ENCODE measurements at places on chromosomes 1 and 21. TPM values are rescaled to one million over a fixed set of nuclear protein-coding genes. Genes with fewer than 3 reads are reported as not detected.

The S100A1 gene
- polyA plus RNA-seq = 18.5 TPM

- no peak for DNase-seq
Measured at GRCh38 chr1:2914702-2915101, 106.6 kb upstream of the ACTRT2 start.

The RGS4 gene
- 11.0 TPM for polyA plus RNA-seq

GRCh38 chr1:203763505-203763904 is 1.5 kb upstream of the LAX1 start:
- no peak for DNase-seq

DNA sequence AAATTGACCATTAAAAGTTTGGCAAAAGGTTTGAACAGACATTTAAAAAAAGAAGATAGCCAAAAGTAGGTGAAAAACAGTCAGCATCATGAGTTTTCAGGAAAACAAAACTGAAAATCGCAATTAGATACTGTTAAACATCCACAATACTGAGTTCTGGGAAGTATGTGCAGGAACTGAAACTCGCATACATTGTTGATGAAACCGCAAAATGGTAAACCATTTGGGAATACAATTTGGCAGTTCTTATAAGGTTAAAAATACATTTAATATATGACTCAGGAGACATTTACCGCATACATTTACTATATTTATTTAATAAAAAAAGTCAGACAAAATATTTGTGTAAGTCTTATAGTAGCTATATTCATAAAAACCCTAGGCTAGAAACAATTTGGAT is 393.2 kb downstream of the COL11A1 start:
- no peak for DNase-seq

DNA sequence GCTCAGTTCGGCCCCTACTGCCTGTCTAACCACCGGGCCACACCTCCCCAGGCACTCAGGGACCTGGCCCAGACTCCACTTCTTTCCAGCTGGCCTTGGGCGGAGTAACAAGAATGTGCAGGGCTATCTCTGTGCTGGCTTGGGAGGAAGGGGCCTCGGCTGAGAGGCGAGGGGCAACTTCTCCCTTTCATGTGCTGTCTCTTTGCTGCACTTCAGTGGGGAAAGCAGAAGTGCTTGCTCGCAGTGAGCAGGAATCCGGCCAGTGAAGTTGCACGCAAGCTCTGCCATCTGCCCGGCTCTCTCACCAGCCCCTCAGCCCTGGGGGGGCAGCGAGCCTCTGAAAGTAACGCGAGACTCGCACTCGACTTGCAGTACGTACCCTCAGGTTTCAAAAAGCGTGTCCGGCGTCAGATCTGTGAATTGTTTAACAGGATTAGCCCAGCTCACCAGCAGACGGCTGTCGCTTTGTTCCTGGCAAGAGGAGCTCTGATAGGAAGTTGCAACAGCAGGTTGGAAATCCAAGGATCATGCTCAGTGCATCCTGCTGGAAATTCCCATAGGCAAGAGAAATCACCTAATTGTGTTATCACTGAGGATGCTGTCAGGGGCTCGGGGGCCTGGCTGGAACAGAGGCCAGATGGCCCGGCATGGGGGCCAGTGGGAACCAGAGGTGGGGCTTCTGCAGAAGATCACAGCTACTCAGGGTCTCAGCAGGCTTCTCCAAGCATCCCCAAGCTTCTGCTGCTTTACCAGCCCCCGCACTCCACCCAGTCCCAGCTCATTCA is 221.1 kb downstream of the NPHP4 start:
- DNase-seq = no peak

The LCE7A gene
- polyA plus RNA-seq = not detected

DNA sequence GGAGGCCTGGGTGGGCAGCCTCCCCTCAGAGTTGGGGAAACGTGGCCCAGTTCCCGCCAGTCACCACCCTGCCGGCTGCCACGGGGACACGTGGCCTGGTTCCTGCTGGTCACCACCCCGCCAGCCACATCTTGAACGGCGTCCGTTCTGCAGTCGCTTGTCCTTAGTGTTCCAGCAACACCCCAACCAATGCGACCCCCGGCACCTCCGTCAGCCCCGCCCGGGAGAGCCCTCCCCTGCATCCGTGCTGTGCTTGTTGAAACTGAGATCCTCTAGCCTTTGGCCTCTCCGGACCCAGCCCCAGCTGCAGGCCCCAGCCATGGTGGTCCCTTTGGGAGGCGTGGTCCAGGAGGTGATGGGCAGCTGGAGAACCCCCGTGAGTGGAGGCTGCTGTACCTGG is 18.7 kb downstream of the PRKCZ start:
- DNase-seq = no peak

The GBP5 gene
- 0.28 TPM for polyA plus RNA-seq

- DNase-seq = no peak
Measured at GRCh38 chr1:242523719-242524570, 552 bp downstream of the PLD5 start.

DNA sequence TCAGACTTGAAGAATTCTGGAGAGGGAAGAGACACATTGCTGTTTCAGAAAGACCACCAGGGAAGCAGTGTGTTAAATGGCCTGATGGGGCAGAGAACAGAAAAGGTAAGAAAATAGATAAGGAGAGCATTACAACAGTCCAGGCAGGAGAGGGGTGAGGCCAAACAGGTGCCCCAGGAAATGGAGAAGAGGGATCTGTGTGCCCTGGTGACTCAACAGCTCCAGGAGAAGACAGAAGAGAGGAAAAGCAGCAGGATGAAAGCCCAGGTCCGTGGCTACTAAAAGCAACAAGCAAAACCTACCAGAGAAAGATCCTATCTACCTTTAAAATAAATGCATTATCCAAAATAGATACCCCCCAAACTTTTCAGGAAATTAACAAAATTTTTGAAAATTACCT is 9.2 kb downstream of the TP53BP2 start:
- no peak for DNase-seq

The C4BPB gene
- 0.50 TPM for polyA plus RNA-seq

DNA sequence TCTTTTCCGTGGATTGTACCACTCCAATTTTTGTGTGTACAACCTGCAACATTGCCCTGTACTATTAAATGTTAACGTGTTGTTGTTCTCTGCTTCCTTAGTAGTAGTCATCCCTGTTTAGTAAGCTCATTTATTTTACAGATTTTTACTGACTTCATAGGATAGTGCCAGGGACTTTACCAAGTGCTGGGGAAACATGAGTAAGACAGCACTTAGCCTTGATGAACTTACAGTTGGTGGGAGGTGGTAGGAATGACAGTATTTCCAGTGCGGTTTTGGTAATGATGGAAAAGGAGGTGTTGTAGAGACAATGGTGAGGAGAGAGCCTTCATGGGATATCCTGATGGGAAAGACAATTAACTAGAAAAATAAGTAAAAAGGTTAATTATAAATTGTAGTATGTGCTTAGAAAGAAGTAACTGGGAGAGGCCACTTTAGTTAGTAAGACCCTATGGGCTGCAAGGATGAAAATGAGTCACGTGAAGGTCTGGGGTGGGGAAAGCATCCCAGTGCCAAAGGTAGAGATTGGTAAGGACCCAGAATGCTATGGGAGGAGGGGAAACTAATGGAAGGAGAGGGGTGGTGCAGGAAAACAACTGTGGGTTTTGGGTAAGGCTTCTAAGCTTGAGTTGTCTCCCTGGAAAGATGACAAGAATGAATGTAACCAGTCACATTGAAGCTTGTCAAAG is 1.7 kb downstream of the RLF start:
- DNase-seq = no peak

The CELA3B gene
- polyA plus RNA-seq = 0.38 TPM

All from left kidney (tissue), 8 donors.